ENCODE measurements at places on chromosomes 2 and 18. TPM values are rescaled to one million over a fixed set of nuclear protein-coding genes. Genes with fewer than 3 reads are reported as not detected.

The MERTK gene
- 37.5 TPM for total RNA-seq

The LHCGR gene
- total RNA-seq = not detected

The FBXO41 gene
- 1.8 TPM for total RNA-seq

The PRSS56 gene
- not detected for total RNA-seq

The RNF103 gene
- total RNA-seq = 29.0 TPM

The PPIL3 gene
- total RNA-seq = 20.6 TPM

The ABCG8 gene
- not detected for total RNA-seq

The UBE2F gene
- total RNA-seq = 49.9 TPM

The FKBP1B gene
- total RNA-seq = 5.9 TPM

The APOB gene
- 1.9 TPM for total RNA-seq
